Parietal lobe (tissue), 2 donors: ENCODE measurements at places on chromosomes 7 and 10. TPM values are rescaled to one million over a fixed set of nuclear protein-coding genes. Genes with fewer than 3 reads are reported as not detected.

The NOS3 gene
- total RNA-seq: 1.3 TPM

The BTBD16 gene
- total RNA-seq: not detected

The DLX6 gene
- 3.1 TPM for total RNA-seq

The CUBN gene
- total RNA-seq: 7.2 TPM

The TRUB1 gene
- total RNA-seq: 42.3 TPM

The VIPR2 gene
- 0.63 TPM for total RNA-seq

The PODXL gene
- total RNA-seq: 23.2 TPM

The PHF14 gene
- 326 TPM for total RNA-seq

The MYPN gene
- not detected for total RNA-seq

The TMEM60 gene
- total RNA-seq: 7.8 TPM

The METTL27 gene
- total RNA-seq: 0.94 TPM

The ABCB4 gene
- total RNA-seq: 4.1 TPM

The MKI67 gene
- 8.5 TPM for total RNA-seq

The KMT2C gene
- 187 TPM for total RNA-seq

The STARD3NL gene
- 56.7 TPM for total RNA-seq

The FGFBP3 gene
- 28.5 TPM for total RNA-seq

The SHH gene
- 0.63 TPM for total RNA-seq

The SFTPA1 gene
- total RNA-seq: not detected

The PIK3AP1 gene
- total RNA-seq: 3.1 TPM

The SPDYE11 gene
- total RNA-seq: not detected
